ENCODE measurements at places on chromosomes 12 and 14. TPM values are rescaled to one million over a fixed set of nuclear protein-coding genes. Genes with fewer than 3 reads are reported as not detected.

GLI1 gene
- 0.62 TPM for total RNA-seq

CLEC1B gene
- not detected for total RNA-seq

KCNK10 gene
- total RNA-seq: 18.1 TPM

ANAPC5 gene
- 164 TPM for total RNA-seq

RERGL gene
- 2.8 TPM for total RNA-seq

SLC6A13 gene
- total RNA-seq: 13.6 TPM

SERPINA4 gene
- total RNA-seq: not detected

GALNT9 gene
- 102 TPM for total RNA-seq

IQSEC3 gene
- 105 TPM for total RNA-seq

CD163 gene
- 10.8 TPM for total RNA-seq

PROX2 gene
- not detected for total RNA-seq

GDF3 gene
- not detected for total RNA-seq

MGST1 gene
- 120 TPM for total RNA-seq

NDRG2 gene
- total RNA-seq: 1,069 TPM

TMPRSS12 gene
- total RNA-seq: not detected

GLIPR1L1 gene
- total RNA-seq: not detected

OLR1 gene
- total RNA-seq: 5.6 TPM

ERG28 gene
- 15.3 TPM for total RNA-seq

CHURC1 gene
- total RNA-seq: 52.6 TPM

GALNT8 gene
- total RNA-seq: 49.0 TPM

KRT83 gene
- not detected for total RNA-seq

FSCB gene
- 0.32 TPM for total RNA-seq

FOXN4 gene
- 0.19 TPM for total RNA-seq

CATSPERB gene
- total RNA-seq: not detected

RFX4 gene
- total RNA-seq: 21.5 TPM

SLCO1B1 gene
- not detected for total RNA-seq

ERP29 gene
- 52.8 TPM for total RNA-seq

TMBIM4 gene
- total RNA-seq: 37.4 TPM

ASB2 gene
- total RNA-seq: 4.8 TPM

KRT73 gene
- not detected for total RNA-seq

MMP17 gene
- 94.2 TPM for total RNA-seq
